ENCODE measurements at places on chromosomes 1 and 21.

- DNase-seq = peak; percentile 52
Observed at GRCh38 chr1:93346421-93346993, 800 bp downstream of the DR1 start.

- DNase-seq = no peak
Observed at GRCh38 chr1:77847621-77848080, 40.8 kb upstream of the NEXN start.

DNA sequence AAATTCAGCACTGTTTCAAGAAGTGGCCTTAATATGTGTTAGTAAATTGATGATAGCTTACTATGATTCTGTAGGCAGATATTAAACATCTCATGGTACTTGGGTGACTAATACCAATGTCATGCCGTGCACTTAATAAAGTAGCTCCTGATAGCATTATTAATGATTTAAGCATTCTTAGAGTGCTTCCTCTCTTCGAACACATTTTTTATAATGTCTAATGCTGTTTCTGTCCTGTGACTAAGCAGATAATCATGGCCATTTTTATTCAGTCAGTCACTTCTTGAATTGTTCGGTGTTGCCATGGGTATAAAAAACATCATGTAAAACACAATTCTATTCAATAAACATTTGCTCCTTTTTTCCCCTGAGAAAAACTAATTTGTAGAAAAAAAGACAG is 804.6 kb upstream of the ADGRL4 start:
- no peak for DNase-seq

- no peak for DNase-seq
Observed at GRCh38 chr1:51063121-51063520, 38.9 kb upstream of the C1orf185 start.

DNA sequence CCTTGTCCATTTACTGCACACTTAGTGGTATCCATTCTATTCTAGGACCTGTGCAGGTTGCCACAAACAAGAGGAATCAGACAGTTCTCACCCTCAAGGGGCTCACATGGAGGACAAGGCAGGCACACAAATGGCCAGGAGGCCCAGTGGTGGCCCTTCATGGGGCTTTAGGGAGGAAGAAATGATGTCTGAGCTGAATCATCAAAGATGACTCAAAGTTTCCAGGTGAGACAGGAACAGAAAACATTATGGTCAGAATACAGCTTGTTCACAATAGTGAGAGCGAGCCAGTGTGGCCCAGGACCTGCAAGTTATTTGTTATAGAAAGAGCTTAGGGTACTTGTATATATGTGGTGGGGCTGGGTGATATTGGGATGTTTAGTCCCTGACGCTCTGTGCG is 26.4 kb downstream of the SHISAL2A start:
- DNase-seq = no peak

DNA sequence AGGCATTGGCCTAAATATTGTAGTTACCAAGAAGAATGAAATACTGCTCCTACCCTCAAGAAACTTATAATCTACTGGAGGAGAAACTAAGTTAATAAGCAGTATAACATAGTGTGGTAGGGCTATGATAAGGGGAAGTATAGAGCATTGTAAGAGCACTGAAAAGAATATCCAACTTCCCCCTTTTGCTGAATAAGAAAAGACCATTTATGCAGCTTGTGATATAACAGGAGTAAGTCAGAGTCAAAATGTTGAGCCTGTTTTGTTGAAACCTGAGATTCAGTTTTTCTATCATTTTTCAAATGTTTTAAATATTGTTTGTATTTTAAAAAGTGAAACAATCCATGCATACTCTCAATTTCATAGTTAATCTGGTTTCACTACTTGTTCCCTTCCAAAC is 48.3 kb upstream of the FCRL4 start:
- DNase-seq = no peak

DNA sequence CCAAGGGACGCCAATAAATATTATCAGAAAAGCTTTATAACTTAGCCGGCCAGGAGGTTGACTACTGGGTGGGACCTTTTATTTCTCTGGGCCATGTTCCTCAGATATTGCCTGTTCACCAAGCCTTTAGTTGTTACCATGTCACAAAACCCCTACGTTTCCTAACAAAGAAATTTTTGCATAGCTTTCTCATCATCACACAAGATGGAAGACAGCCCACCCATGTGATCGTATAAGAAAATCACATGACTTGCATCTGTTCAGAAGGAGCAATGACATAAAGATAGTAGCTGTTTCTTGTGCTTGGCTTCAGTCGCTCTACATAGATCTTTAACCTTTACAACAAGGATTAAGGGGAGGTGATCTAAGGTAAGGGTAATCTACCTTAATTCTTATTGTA is 88.9 kb upstream of the NGF start:
- no peak for DNase-seq

DNA sequence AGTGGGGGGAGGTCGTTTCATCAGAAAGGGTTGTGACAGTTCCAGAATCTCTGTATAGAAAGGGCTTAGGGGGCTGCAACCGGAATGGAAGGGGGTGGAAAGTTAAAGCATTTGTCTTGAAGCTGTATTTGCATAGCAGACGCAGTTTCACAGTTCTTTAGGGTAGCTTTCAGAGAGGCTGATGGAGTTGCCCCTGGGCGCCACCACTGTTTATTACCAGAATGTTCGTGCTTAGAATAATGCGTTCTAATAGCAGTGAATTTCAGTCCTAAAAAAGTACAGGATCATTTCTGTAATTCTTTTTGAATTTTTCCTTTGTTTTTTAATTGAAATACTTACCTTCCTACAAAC is 1.3 kb downstream of the EXO1 start:
- DNase-seq = no peak

- no peak for DNase-seq
Observed at GRCh38 chr1:4265836-4266235, 365.8 kb upstream of the C1orf174 start.

GRCh38 chr1:27161594-27161993 is 6.7 kb upstream of the SLC9A1 start:
- DNase-seq = peak; percentile 39

DNA sequence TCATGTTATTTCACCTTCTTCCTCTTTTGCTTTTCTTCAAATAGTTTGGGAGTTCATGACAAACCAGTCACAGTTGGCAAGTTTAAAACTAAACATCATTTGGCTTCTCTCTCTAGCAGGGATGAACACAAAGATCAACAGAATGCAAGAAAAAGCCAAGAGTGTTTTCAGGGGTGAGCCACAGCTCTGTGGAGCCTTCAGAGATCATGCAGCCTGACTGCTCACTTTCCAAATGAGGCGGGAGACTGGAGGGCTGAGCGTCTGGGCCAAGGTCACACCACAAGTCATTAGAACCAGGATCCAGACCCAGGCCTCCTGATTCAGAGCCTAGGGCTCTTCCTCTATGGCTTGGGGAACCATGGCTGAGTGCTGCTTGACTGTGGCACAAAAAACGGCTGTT is 2.7 kb downstream of the DPT start:
- no peak for DNase-seq

DNA sequence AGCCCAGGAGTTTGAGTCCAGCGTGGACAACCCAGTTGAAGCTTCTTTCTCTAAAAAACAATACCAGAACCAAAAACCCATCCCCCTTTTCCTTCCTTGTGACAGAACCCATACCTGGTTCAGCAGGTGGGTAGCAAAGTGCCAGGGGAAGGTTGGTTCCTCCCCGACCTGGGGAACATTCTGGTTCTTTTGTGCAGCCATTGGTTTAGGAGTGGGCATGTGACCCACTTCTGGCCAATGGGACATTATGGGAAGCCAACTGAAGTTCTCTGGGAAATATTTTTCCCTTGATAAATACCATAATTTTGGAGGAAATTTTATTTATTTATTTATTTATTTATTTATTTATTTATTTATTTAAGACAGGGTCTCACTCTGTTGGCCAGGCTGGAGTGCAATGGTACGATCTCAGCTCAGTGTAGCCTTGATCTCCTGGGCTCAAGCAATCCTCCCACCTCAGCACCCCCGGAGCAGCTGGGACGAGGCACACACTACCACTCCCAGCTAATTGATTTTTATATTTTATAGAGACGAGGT is 15.8 kb upstream of the MAPKAPK2 start:
- no peak for DNase-seq

DNA sequence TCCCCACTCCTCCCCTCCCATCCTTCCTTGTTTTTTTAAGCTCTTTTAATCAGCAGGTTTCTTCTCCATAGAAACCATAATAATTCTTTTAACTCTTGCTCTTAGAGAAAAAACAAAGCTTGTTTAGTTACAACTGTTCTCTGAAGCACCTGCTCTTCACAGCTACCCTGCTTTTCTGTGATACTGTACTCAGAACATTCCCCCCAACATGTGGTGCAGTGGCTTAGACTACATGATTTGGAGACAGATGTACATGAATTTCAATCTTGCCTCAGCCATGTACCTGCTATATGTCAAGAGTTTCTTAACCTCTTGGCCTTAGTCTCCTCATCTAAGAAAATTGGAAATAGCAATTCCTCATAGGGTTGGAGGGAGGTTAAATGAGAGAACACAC is 33.5 kb downstream of the LAMC2 start:
- no peak for DNase-seq

- DNase-seq = no peak
Observed at GRCh38 chr1:225578251-225578977, 74.5 kb downstream of the ENAH start.

DNA sequence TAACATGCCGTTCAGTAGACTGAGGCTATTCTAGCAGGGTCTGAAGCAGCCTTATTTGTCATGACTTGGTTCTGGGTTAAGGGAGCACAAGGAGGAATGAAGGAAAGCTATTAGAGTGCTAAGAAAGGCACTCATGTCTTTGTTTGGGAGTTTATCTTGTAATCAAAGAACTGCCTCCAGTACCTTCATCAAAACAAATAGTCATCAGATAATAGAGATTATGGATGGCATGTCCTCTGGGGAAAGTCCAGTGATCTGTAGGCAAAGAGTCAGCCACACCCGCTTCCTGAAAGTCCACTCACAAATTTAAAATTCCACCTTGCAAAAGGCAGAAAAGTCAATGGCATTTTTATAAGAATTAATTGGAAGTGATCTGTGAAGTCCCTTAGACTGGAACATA is 56.8 kb downstream of the ESRRG start:
- DNase-seq = no peak

DNA sequence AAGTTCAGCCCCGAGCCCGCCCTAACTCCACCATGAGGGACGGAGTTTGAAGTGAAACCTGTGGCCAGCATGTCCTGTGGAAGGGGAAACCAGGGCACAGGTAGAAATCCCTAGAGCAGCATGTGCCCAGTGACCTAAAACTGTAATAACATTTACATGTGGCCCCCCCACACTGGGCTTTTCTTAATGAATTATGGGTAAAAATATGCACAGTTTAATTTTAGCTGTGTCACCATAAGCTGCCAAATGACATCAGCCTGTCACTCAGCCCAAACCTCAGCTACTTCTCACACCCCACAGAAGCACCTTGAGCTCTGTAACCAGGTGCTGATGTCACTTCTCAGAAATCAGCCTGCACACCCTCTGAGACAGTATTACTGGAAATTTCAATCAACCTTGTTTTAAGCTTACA is 50.0 kb upstream of the SLC19A1 start:
- peak; percentile 58 for DNase-seq

DNA sequence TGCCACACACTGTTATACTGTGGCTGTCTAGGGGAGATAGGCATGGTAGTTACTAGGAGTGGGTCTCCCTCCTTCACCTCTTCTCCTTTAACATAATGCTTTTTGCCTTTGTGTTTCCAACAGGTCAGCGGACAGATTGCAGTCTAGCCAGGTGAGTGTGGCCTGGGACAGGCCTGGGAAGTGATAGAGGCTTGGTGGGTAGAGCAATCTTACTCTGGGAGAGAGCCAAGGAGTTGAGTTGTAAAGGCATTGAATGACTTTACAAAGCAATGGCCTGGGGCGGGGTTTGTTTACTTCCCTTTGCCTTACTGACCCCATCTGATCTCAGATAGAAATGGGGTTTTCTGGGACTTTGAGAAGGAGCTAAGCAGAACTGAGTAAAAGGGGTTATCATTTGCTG is 51.0 kb upstream of the IKBKE start:
- DNase-seq = no peak

- no peak for DNase-seq
Observed at GRCh38 chr21:27796106-27796505, 829.2 kb upstream of the ADAMTS5 start.

GRCh38 chr1:24867084-24867870 is 62.8 kb downstream of the RUNX3 start:
- DNase-seq = no peak

DNA sequence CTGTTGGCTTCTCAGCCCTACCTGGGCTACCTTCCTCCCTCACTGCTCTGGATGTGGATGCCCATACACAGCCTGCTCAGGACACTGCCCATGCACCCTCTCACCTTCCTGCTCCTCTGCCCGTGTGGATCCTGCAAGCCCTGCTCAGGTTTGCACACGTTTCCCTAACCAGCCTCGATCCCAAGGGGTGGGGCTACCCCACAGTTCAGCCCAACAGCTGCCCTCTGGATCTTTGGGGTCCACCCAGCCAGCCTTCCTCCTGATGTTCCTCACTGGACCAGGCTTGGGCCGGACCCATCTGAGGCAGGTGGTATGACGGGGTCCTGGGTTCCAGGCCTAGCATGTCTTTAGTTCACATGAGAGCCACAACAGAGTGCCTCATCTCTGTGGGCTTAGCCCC is 4.7 kb downstream of the TMEM54 start:
- no peak for DNase-seq

DNA sequence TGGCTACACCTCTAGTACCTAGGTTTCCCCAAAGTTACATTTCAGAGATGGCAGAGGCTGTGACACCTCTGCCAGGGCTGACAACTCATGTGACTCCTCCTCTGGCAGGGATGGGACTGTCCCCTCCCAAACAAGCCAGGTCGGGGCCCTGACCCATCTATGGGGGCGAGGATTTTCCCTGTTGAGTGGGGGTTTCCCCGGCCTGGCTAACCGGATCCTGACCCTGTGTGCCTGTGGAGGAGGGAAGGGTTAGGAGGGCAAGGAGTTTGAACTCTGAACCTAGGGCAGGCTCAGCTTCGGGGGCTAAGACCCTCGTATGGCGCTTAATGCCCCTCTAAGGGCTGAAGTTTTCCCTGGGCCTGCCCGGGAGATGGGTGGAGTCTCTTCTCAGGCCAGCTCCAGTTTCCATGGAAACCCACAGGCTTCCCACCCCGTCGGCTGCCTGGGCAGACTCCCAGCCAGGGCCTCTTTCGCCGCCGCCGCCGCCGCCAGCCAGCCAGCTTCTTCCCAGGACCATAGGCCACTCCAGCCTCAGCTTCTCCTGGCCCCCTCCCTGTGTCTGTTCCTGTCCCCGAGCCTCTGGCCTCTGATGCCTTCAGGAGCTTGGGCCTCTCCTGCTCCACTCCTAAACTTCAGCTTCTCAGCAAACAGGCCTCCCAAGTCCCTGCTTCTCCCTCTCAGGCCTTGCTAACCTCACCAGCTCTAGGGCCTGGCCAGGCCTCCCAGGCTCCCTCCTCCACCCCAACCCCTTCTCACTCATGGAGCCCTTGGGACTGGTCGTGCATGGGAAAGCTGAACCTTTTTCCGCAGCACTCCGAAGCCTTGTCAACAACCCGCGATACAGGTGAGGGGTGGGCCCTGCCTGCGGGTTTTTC is at the start of gene BTBD19:
Gene BTBD19 (plus strand): TSS at position 461 of the 875 bp plus-strand sequence. CDS start 298 bp downstream, at position 759.
- no peak for DNase-seq

DNA sequence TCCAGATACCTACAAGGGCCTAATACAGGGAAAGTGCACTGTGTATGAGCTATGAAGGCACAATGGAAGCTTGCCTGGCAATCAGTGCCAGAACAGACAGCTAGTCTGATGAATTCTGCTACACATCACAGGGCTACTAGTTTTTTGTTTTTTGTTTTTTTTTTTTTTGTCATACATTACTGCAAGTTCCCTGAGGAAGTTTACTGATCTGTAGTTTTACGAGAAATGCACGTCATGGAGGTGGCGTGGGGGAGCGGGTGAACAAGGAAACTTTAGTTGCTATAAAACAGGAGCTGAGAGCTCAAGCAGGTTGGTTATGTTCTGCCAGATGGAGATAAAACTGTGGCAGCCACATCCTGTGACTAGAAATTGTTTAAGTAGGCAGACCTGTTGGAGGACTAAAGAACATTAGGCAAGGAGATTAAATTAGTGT is 17.7 kb downstream of the PTPRC start:
- peak; percentile 91 for DNase-seq
